ENCODE measurements at places on chromosomes 11 and 22.

GRCh38 chr22:19912271-19912999 is 29.1 kb upstream of the COMT start:
- DNase-seq, result no peak

GRCh38 chr11:95991101-95991500 is 67.2 kb upstream of the MTMR2 start:
- no peak for DNase-seq

GRCh38 chr11:117239295-117239694 is 6.8 kb downstream of the RNF214 start:
- no peak for DNase-seq

DNA sequence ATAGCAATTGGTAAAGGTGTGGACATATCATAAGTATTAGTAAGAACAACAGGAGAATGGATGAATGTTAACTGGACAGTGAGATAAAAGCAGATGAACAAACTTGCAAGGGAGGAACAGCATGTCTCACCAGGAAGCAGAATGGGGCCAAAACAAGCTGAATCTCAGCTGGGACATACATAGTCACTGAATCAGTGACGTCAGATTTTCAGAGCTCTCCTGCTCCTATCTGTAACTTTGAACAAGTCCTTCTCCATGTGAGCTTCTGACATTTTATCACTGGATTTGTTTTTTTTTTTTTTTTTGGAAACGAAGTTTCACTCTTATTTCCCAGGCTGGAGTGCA is 118.7 kb downstream of the BBOX1 start:
- DNase-seq, result no peak

- DNase-seq, result no peak
Measured at GRCh38 chr22:46049726-46050450, 72.9 kb upstream of the WNT7B start.

GRCh38 chr11:125886997-125887372 is 483 bp upstream of the HYLS1 start:
- peak; percentile 61 for DNase-seq

GRCh38 chr22:37607010-37607934 is 1.4 kb upstream of the GGA1 start:
- DNase-seq, result peak; percentile 92

DNA sequence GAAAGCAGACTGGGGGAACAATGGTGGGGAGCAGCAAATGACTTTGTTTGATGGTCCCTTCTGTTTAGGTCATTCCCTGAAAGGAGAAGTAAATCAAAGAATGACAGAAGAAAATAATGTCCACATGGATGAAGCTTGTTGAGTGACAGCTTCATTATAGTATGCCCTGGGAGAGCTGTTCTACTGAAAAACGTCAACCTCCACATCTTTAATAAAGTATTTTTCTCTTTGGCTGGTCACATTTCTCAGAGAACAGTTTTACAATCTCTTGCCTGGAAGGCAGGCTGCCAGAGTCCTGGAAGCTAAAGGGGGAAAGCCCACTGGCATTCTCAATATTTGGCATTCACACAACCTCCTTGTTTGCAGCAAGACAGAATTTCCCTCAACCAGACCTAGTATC is 287.9 kb downstream of the SWAP70 start:
- DNase-seq, result no peak

DNA sequence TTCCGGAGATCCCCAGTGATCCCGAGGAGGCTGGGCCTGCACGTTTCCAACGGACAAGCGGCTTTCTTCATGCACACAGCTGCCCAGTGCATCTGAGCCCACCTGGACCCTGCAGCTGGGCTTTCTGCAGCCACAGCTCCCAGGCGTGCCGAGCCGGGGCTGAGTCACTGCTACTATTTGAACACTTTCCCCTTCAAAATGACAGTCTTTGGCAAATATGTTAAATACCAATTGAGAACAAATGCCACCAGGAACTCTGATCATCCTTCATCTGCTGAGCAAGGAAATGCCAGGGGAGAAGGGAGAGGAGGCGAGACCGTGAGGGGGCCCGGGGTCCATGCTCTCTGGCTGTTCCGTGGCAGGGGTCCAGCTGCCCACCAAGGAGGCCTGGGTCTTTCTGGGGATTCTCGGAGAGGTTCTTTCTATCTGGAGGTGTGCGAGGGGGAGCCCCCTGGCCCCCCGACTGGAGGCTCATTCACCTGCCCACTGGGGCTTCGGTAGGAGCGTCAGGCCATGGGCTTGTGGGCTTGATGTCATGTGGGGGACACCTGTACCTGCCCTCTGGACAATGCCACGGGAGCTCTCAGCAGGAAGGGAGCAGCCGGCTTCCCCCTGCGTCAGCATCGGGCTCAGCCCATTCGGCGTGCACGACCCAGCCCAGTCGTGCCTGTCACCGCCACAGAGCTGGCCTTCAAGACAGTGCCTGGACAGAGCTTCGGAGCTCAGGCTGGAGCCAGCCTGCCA is 159.6 kb downstream of the CTTN start:
- DNase-seq, result no peak

- no peak for DNase-seq
Measured at GRCh38 chr11:72083414-72083813, 2.8 kb downstream of the LRRC51 start.

DNA sequence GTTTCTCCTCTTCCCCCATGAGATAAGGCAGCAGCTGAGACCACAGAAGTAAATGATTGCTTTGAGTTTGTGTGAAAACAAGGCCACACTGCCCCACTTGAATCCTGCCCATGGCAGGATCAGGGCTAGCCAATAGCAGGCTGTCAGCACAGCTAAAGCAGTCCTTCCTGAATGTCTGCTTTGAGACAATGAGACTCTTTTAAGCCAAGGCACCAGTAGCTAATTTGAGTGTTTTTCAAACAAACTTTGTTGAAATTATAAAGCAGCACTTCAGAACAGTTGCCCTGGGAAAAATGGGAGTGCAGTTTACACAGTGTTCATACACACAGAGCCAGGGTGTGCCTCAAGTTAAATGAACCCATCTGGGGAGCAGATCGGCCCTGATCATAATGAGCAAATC is 103.5 kb upstream of the OR5AK2 start:
- no peak for DNase-seq

DNA sequence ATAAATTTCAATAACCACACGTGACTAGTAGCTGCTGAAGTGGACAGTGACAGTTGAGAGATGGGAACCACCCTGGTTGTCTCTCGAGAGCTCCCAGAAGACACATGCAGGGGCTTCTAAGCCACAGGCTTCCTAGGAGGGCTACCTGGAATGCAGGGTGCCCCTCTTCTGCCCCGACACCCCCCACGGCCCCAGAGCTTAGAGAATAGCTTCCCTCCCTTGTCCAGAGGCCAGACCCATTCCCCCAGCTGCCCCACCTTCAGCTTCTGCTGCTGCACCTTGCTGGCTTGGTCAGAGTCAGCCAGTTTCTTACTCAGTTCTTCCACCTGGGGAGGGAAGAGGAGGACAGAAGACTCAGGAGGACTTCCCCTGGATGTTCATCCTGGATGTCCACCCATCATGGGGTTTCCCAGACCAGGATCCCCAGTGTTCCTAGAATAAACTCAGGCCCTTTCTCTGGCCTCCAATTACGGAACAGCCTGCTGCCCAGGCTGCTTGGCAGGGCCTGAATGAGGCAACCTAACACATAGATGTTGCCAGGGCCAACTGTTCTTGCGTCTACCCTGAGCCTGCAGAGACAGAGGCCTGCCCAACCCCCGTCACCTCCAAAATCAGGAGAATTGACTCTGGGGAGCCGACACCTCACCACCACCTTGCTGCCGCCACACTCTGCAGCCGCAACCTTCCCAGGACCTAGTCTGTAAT is 12.0 kb downstream of the IL18BP start:
- no peak for DNase-seq

- DNase-seq, result no peak
Measured at GRCh38 chr11:44467931-44468330, 97.5 kb upstream of the CD82 start.

GRCh38 chr11:114163830-114164401 is 104.4 kb downstream of the ZBTB16 start:
- DNase-seq, result no peak

DNA sequence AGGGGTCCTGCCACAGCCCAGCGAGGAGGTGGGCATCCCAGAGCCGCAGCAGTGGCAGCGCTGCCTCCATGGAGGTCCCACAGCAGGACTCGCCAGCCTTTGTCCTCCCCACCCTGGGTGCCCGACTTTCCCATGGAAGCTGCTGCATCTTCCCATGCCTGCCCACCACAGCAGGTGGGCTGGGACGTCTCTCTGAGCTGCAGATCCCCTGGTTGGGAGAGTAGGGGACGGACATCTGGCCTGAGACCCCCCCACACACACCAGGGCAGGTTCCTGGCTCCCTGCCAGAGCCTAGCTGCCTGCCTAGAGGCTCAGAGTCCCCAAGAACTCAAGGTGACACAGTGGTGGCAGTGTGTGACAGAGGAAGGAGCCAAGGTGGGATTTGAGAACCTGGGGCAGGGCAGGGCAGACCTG is 21.5 kb upstream of the PRR5 start:
- no peak for DNase-seq

DNA sequence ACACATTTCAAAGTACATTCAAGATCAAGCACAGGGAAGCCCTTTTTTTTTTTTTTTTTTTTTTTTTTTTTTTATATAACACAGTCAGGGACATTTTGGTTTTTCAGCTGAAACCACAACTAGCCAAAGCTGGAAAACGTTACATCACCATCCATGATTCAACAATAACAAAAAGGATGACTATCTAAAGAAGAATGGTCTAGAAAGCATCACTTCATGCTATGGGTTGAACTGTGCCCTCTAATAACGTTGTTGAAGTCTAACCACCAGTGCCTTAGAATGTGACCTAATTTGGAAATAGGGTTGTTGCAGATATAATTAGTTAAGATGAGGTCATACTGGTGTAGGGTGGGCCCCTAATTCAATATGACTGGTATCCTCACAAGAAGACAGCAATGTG is 46.6 kb downstream of the MTMR2 start:
- DNase-seq, result no peak

DNA sequence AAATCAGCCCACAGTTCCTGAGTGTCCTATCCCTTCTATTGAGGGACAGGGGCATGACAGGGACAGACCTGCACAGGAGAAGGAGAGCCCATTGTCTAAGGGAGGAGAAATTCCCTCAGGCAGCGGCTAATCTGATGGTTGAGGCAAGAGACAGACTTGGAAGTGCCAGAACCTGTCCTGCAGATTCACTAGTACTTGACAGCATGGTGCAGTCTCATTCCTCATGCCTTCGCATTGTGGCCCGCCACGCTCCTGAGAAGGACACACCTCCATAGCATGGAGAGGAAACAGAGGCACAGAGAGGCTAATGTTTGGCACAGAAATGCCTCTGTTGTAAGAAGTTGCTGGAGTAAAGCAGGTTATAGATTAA is 3.2 kb downstream of the P2RY6 start:
- DNase-seq, result no peak

GRCh38 chr11:131827430-131827829 is 457.0 kb downstream of the NTM start:
- no peak for DNase-seq

DNA sequence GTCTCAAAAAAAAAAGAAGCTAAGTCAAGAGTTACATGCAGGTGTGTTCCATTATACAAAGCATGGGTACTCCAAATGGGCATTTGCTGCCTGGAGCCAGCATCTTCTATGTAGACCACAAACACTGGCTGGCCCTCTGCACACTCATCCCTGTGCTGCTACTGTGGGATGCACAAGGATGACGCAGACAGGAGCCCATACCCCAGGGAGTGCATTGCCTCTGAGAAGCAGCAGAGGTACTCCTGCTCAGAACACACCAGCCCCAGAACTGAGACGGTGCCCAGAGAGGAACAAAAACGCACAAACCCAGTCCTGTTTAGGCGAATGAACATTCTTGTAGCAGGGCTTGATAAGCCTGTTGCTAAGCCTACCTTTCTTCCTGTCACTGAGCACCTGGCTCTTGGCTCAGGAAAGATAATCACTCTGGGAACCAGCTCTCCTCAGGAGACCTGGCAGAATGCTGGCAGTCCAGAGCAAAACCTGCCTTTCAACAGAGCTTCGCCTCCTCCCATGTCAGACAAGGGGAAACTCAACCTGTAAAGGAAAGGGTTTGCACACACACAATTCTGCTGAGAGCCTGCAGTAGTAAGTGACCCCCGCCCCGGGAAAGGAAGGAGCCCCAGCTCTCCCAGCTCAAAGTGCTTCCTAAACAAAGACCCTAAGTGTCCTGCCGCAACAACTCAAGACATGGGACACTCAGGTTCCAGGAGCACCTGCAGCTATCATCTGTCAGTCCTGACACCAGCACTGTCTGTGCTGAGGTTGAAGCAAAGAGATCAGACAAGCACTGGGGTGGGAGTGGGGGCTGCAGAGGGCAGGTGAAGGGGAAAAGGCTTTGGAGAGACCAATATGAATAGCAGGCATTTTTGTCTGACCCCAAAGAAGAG is 145.7 kb downstream of the TENM4 start:
- DNase-seq, result no peak

- no peak for DNase-seq
Measured at GRCh38 chr11:77088236-77089003, 14.2 kb upstream of the OMP start.

- no peak for DNase-seq
Measured at GRCh38 chr11:74138572-74138971, 32.2 kb downstream of the C2CD3 start.

DNA sequence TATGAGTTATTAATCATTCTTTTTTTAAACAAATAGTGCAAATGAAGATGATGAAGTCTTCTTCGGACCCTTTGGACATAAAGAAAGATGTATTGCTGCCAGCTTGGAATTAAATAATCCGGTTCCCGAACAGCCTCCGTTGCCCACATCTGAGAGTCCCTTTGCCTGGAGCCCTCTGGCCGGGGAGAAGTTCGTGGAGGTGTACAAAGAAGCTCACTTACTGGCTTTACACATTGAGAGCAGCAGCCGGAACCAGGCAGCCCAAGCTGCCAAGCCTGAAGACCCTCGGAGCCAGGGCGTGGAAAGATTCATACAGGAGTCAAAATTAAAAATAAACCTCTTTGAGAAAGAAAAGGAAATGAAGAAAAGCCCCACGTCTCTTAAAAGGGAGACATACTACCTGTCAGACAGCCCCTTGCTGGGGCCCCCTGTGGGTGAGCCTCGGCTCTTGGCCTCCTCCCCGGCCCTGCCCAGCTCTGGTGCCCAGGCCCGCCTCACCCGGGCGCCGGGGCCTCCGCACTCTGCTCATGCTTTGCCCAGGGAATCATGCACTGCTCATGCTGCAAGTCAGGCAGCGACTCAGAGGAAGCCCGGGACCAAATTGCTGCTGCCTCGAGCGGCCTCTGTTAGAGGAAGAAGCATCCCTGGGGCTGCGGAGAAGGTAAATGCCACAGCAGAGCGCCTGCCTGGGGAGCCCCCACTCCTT is 11.8 kb downstream of the GTSE1 start:
- DNase-seq, result no peak

GRCh38 chr11:75431533-75432525 is 1.2 kb downstream of the KLHL35 start:
- DNase-seq, result no peak

GRCh38 chr11:28153586-28153985 is 45.4 kb downstream of the METTL15 start:
- no peak for DNase-seq

Data from liver (tissue), 10 donors.